ENCODE measurements at places on chromosomes 13 and 19.

GRCh38 chr13:95050800-95051615 is 250.2 kb downstream of the ABCC4 start:
- no peak for DNase-seq

DNA sequence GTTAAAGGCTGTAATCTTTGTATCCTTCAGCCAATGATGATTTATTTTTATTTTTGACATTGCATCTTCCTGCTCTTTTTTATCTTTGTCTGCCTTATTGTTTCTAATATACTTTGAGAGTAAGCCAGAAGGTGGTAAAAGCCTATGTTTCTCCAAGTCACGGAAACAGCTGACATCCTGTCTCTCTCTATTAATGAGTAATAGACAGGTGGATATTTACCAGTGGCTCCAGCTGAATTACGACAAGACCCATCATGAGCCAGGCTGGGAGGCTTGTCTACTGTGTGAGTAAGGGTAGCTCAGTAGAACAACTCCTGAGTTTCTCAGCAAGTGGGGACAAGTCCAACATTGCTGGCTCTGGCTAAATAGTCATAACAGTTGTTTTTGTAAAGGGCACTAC is 166.6 kb downstream of the NDFIP2 start:
- DNase-seq: no peak

GRCh38 chr13:68714292-68714691 is 1393.3 kb upstream of the ATXN8OS start:
- DNase-seq: no peak

GRCh38 chr13:114212158-114212495 is 22.6 kb upstream of the CDC16 start:
- DNase-seq: no peak

- no peak for DNase-seq
Measured at GRCh38 chr19:16627928-16628182, 149 bp downstream of the MED26 start.

- peak; percentile 78 for DNase-seq
Measured at GRCh38 chr13:46181840-46182490, at the start of gene LCP1. TSS of gene LCP1 (minus strand) at chr13:46182177. CDS start at chr13:46159662, 22,515 bp downstream.

DNA sequence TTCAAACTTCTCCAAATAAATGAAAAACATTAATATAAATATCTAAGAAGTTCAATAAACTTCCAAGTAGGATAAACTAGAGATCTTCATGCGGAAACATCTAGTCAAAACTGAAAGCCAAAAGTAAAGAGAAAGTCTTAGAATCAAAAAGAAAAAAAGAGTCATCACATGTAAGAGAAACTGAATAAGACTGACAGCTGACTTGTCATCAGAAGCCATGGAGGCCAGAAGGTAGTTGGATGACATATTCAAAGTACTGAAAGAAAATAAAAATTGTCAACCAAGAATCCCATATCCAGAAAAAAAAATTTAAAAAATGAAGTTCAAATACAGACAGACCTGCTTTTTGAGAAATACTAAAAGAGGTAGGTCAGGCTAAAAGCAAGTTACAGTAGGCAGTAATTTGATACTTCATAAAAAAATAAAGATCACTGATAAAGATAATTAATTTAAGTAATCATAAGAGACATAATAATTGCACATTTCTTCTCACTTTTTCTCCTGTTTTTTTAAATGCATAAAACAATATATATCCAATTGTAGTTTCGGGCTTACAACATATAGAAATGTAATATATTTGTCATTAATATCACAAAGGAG is 327.6 kb upstream of the PCDH9 start:
- no peak for DNase-seq

GRCh38 chr19:16859626-16860025 is 29.2 kb upstream of the F2RL3 start:
- DNase-seq: no peak

- no peak for DNase-seq
Measured at GRCh38 chr19:282501-282900, 8.7 kb downstream of the PLPP2 start.

DNA sequence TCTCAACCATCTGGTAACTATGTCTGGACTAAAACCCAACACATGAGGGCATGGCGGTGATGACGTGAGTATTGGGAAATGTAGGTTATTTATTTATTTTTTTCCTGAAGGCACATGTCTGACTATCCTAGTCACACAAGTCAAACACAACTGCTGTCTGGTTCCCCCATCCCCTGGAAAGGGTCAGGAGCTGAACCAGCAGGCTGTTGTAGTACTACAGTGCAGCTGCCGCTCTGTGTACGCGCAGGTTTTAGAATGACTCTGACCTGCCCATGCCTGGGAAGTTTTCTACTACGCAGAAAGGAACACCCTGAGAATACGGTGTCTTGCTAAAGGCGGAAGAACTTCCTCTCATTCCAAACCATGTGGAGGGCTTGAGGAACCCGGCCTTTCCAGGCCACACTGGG is 1.2 kb downstream of the SLC7A1 start:
- peak; percentile 29 for DNase-seq

DNA sequence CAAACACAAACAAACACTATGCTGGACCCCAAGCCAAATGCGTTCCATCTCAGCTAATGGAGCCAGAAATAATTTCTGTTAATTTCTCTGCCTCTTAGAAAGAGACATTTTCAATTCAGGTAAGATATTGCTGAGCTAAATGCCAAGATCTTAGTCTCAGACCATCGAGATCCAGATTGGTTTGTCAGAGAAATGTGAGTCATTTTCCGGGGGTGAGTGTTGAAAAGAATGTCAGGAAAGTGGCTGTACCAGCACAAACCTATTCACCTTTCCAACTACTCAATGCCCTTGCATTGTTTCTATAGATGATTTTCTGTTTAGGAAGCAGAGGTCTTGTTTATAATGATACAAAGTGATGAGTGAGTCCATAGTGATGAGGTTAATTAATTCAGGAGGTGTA is 266.8 kb upstream of the TSHZ3 start:
- DNase-seq: no peak

DNA sequence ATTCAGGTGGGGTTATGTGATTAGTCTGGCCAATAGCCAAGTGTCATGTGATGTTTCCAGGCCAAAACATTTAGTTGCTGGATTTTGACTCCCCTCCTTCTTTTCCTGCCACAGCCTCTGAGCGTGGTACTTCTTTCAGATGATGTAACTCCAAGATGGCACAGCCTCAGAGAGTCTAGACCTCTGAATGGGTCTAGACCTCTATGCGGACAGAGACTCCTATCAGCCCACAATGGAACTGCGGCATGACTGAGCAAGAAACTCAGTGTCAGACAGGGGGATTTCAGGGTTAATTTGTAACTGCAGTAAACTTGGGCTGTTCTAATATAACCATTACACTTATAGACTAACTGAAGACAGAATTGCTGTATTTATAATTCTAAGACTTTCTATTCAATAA is 42.6 kb upstream of the ZDHHC20 start:
- DNase-seq: no peak

- DNase-seq: no peak
Measured at GRCh38 chr13:36026531-36026930, 104.7 kb downstream of the DCLK1 start.

DNA sequence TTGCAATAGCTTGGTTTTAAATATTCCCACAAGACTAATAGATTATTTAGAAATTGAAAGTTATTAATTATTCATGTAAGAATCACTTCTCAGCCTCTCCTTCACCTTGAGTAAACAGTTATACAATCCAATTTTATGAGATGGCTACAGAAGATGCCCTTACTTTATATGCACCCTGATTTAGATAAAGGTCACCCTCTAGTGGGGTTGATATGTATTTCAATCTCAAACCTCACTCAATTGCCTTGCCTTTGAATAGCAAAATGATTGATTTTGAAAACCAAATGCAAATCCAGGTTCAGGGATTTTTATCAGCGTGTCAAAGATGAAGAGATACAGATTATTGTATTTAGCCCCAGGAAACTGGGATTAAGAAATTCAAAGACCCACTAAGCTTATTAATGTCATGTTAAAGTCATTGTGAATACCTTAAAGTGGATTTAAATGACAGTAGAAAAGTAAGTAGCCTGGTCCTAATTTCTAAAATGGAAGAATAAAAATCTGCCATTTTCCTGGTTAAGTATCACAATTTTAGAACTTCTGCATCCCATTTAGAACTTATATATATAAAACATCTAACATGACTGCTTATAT is 305.1 kb downstream of the ITGBL1 start:
- DNase-seq: no peak

DNA sequence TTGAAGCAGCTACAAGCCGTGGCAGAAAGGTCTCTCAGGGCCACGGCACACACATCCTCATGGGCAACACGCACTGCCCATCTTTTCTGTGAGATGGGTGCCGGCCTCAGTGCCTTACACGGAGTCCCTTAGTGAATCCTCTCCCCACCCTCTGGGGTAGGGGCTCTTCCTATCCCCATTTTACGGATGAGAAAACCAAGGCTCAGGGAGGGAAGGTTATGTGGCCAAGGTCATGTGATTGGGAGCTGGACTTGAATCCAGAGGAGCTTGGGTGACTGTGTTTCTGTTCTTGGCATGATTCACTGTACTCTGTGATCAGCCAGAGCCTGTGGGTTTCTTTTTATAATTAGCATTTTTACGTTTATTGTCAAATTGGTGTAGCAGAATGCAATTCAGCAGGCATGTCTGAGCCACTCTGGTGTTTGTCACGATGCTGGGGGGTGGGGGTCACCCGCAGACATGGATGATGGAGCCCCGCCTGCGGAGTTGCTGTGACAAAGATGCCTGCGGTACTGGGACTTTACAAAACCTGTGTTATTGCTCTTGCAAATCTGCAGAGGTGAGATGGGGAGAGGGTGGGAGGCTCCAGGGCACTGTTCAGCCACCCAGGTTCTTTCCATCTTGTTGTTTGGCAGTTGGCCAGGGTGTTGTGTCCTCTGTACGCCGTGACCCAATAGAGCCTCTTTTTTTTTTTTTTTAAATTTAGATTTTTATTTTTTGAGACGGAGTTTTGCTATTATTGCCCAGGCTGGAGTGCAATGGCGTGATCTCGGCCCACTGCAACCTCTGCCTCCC is 4.5 kb downstream of the SCN1B start:
- DNase-seq: no peak

DNA sequence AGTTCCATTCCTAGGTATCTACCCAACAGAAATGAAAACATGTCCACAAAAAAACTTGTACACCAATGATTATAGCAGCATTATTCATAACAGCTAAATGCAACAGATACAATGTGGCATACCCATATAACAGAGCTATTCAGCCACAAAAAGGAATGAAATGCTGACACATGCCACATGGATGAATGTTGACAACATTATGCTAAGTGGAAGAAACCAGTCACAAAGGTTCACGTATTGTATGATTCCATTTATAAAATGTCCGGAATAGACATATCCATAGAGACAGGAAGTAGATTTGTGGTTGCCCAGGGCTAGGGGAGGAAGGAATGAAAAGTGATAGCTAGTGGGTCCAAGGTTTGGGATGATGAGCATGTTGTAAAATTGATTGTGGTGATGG is 10.8 kb downstream of the CRYL1 start:
- DNase-seq: no peak

- no peak for DNase-seq
Measured at GRCh38 chr19:10344780-10345179, 5.4 kb upstream of the ICAM3 start.

DNA sequence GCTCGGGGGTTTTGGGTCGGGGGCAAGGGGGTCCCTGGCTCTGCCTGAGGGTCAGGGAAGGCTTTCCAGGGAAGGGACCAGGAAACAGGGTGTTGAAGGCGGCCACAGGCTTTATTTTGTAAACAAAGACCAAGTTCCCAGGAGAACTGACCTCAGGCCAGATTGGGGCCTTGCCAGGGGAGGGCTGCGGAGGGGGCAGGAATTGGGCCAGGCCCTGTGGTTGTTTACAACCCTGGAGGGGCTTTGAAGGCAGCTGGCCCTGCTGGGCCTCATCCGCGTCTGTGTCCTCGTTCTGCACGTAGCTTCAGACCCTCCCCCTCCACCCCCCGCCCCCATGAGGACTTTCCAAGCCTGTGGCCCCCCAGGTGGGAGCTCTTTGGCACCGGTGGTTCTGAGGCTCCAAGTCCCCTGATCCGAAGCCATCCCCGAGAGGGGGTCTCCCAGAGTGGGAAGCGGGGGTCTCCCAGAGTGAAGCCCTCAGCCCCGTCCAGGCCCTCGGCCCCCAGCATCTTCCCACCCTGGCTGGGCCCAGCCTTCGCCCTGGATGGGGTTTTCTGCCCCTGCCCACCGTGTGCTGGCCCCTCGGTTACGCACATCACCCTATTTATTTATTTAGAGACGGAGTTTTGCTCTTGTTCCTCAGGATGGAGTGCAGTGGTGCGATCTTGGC is 13.5 kb upstream of the BSG start:
- DNase-seq: no peak

GRCh38 chr13:84574851-84575250 is 692.6 kb upstream of the SLITRK1 start:
- no peak for DNase-seq

DNA sequence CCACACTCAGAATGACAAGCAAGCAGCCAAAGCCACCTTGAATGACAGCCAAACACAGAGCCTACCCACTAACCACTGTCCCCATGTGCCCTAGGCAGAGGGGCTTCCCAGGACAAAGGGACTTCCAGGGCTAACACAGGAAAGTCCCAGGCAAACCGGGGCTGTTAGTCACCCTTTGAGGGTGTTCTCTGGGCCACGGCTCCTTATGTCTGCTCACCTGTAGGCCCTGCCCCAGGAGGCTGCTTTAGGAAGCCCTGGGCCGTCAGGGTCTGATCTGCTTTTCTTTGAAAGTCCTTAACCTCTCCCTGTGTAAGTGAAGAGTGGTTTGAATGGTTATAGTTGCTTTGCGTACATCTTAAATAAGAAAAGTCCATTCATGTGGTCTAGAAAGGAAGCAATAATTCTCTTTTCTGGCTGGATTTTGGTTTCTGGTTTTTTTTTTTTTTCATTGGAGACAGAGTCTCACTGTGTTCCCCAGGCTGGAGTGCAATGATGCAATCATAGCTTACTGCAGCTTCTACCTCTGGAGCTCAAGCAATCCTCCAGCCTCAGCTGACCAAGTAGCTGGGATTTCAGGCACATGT is 161.4 kb downstream of the EFNB2 start:
- no peak for DNase-seq

DNA sequence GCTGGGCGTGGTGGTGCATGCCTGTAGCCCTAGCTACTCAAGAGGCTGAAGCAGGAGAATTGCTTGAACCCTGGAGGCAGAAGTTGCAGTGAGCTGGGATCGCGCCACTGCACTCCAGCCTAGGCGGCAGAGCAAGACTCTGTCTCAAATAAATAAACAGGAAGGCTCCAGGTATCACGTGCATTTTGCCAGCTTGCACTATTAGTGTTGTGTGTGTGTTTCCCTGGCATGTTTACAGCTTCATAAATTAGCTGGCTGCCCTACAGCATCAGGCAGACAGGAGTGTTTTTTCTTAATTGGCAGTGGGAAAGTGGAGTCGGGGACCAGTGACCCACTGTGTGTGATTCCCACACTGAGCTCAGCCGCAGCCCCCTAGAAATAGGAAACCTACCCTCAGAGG is 32.6 kb downstream of the SHISA2 start:
- no peak for DNase-seq

GRCh38 chr13:101576977-101577376 is 124.5 kb downstream of the ITGBL1 start:
- DNase-seq: no peak
